Suprapubic skin (tissue), 4 donors: ENCODE measurements at places on chromosomes 5 and 9. TPM values are rescaled to one million over a fixed set of nuclear protein-coding genes. Genes with fewer than 3 reads are reported as not detected.

DNA sequence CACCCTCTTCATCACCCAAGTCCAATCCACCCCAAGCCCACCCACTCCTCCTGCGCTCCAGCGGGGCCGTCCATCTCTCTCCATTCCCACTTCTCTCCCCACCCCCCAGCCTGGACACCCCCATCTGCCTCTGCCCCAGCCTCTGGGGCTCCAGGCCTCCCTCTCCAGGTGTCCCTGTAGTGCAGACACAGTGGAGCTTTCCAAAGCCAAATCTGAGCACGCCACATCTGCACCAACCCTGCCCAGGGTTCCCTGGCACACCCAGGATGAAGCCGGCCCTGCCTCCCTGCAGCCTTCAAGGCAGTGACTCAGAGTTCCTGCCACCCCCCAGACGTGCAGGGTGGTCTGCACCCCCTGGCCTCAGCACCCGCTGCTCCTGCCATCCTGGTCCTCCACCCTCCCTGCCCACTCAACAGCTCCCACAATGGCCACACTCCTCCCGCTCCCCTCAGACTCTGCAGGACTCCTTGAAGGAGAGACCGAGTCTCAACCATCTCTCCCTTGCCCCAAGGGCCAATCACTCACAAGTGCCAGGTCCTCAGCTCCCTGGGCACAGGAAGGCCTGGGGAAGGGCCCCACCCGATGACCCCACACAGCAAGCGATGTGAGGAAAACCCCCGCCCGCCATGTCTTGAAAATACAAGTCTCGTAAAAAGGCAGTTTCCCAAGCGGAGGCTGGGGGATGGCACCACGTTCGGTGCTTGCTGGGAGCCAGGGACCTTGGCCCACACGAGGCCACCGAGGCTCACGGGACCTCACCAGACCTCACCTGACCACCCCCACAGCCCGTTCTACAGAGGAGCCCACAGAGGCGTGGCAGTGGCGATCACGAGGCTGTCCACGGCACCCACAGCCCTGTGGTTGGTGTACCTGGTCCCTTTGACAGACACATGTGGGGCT lies 22.2 kb downstream of the VAV2 start:
- no peak for DNase-seq

- DNase-seq, result no peak
Measured at GRCh38 chr9:69603656-69604055, 68.5 kb downstream of the APBA1 start.

GRCh38 chr9:126386088-126386487 lies 59.5 kb downstream of the MVB12B start:
- no peak for DNase-seq

DNA sequence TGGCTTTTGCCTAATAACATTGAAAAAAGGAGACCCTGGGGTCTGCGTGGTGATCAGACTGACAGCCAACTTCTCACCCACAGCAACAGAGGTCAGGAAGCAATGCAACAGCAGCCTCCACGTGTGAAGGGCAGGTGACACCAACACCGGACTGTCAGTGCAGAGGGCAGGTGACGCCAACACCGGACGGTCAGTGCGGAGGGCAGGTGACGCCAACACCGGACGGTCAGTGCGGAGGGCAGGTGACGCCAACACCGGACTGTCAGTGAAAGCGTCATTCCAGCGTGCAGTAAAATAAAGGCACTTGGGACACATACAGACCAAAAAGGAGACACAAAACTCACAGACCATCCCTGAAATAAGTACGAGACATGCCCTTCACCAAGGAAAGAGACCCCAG lies 37.2 kb upstream of the CEP72 start:
- no peak for DNase-seq

DNA sequence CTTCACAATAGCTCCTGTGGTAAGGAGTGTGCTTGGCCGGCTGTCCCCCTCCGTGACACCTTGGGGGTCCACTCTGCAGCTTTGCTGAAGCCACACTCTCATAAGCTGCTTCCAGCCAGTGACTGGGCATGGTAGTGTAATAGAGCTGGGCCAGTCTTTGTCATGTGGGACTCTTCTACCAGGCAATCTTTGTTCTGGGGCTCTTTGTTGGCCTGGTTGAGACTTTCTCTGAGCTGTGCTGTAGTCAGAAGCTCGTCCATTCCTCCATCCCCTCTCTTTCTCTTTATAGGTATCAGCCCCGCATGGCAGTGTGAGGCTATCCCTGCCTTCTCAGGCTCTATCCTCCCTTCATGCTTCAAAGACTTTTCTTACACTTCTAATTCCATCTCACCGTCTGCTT lies 25.7 kb downstream of the CARD6 start:
- no peak for DNase-seq

- DNase-seq, result no peak
Measured at GRCh38 chr5:51500-51823, 40.5 kb upstream of the PLEKHG4B start.

- no peak for DNase-seq
Measured at GRCh38 chr5:115496936-115497576, 47.5 kb downstream of the FEM1C start.

GRCh38 chr5:98309785-98310598 lies 463.5 kb upstream of the RGMB start:
- DNase-seq, result no peak

DNA sequence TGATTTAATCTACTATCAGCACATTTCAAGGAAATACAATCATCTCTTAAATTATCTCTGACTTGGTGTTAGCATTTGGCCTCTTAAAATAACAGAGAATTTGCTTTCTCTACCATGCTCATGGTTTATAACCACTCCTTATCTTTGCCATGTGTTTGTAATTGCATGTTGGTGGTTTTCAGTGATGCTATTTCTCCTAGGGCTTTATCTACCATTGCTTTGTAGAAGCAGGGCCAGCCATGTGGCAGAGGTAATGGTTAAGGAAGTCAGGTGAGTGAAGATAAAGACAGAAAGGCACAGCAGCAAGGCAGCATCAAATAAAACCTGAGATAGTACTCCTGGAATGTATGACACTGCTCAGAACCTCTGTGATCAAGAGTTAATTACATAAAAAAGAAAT lies 206.2 kb downstream of the FER start:
- DNase-seq, result no peak

GRCh38 chr5:133297293-133297692 lies 245.5 kb downstream of the HSPA4 start:
- no peak for DNase-seq

GRCh38 chr5:16803831-16804230 lies 132.3 kb downstream of the MYO10 start:
- no peak for DNase-seq

DNA sequence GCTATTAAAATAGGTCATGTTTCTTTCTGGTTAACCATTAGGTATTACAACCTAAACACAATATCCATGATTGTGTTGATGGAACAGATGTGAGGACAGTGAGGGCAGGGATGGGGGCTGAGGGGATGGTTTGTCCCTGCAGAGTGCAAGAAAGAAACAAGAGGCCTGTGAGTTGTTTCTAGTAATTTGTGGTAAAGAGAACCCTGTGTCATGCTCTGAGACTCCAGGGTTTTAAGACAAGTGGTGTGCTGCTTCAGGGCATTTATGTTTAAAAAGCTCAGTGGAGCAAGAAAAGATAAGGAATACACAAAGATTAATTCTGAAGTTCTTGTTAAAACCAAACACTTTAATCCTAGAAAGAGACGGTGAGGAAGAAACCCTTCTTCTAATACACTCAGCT lies 656.5 kb downstream of the TLE1 start:
- no peak for DNase-seq

- no peak for DNase-seq
Measured at GRCh38 chr5:133106761-133107572, 55.2 kb downstream of the HSPA4 start.

- DNase-seq, result no peak
Measured at GRCh38 chr9:9862235-9862810, 750.5 kb downstream of the PTPRD start.

DNA sequence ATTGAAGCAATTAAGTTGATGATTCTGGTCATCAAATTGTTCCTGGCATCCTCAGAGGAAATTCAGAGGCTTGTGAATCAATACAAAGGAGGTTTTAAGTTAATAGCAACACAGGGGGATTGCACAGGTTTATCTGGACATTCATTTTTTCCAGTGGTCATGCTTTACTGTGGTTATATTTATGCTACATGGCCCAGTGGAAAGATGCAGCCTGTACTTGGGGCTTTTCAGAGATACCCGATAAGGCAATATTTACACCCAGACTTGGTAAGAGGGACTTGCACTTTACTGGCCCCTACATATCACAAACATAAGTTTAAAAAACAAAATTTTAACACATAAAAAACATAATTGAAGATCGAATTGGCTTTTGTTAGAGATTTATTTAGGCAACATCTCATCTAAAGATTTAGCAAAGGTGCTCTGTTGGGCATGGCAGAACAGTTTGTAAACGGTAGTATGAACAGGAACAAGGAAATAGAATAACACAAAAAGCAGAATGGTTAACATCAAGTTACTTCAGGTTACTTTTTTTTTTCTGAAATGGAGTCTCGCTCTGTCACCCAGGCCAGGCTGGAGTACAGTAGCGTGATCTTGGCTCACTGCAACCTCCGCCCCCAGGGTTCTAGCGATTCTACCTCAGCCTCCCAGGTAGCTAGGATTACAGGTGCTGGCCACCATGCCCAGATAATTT lies 49.7 kb upstream of the GLDC start:
- no peak for DNase-seq

DNA sequence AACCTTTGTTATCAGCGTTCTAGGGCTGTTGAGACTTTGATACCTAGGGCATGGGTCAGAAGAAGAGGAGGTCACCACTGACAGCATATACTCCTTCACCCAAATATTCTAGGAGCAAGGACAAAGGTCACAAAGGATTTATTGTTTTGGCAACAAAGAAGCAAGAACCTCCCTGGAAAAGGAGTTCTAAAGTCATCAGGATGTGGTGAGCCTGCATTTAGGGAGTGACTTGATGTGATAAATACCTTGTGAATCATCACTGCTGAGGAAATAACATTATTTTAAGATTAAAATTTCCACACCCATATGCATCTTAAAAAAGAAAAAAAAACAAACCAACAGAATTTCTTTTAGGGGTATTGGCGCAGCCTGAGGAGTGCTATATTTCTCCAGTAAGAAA lies 13.9 kb downstream of the IFNA1 start:
- DNase-seq, result no peak

DNA sequence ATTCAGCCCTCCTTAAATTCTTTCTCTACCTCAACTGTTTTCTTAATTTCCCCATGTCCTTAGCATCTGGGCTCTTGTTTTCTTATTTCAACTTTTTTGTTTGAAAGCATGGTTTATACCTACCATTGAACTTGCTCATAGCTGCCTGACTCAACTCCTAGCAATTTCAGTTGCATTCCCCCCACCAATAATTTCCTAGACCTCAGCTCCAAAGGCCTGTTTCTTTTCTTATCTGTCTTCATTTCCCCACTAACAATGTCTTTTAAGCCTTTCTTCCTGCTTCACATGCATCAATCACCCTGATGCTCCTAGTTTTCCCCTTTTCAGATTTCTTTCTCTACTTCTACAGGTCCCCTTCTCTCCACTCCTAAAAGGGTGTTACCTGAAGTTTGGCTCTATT lies 129.7 kb upstream of the PDE4D start:
- no peak for DNase-seq

- DNase-seq, result no peak
Measured at GRCh38 chr9:27633764-27634163, 60.5 kb upstream of the C9orf72 start.

DNA sequence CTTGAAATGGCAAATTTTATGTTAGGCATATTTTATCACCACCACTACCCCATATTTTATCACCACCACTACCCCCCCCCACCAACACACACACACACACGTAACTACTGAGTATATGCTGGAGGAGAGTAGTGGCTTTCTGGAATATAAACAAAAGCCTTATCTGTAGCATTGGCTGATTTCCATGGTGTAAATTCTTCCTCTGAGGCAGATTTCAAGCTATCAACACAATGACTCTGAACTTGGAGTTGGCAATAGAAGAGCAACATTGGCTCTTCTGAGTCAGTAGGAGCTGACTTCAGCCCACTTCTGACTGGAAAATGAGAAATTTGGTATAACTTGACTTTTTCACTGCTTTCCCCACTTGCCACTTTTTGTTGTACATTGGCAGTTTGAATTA lies 143.0 kb downstream of the CAVIN4 start:
- DNase-seq, result no peak

- no peak for DNase-seq
Measured at GRCh38 chr9:35350212-35350611, 139.7 kb upstream of the RUSC2 start.

- DNase-seq, result no peak
Measured at GRCh38 chr5:136246122-136246521, 53.2 kb upstream of the SMIM32 start.

DNA sequence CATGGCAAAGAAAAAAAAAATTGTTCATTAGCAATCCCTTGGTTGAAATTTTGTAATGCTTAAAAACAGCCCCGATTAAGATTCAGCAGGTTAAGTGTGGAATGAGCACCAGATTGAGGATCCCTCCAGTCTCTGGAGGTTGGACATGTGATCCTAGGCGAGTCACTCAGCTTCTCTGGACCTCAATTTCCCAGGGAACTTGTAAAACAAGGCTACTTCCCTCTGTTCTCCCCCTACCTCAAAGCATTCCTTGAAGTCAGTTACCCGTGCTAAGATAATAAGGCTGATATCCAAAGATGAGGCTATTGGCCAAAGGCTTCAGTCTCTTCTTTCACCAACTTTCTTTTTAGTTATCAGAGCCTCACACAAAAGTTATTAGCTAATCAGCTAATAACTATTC lies 2.9 kb downstream of the KLHL3 start:
- no peak for DNase-seq

GRCh38 chr5:2018390-2018724 lies 135.6 kb upstream of the IRX4 start:
- no peak for DNase-seq

- no peak for DNase-seq
Measured at GRCh38 chr5:143968071-143968878, 156.3 kb downstream of the HMHB1 start.

- DNase-seq, result no peak
Measured at GRCh38 chr9:33254211-33254610, 10.3 kb downstream of the BAG1 start.

- no peak for DNase-seq
Measured at GRCh38 chr9:76403352-76403751, 9.1 kb upstream of the RFK start.

DNA sequence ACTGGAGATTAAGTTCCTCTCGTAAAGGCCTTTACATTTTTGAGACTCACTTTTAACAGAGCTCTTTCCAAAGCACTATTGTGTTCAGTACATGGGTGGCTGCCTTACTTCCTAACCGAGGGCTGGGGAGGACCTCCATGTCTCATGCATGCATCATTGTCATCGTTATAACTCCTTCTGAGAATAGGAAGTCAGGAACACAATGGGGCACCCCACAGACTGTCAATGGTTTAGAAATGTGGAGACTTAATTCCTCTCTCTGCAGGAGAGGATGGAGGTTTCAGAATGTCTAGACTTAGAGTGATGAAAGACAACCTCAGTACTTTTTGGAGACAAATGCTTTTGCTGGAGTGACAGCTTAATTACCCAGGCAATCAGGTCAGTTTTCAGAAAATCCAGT lies 83.9 kb downstream of the PRLR start:
- DNase-seq, result no peak

SPINK7 gene
- total RNA-seq, result 22.9 TPM

CBY3 gene
- total RNA-seq, result not detected

LMX1B gene
- total RNA-seq, result 6.8 TPM

RASGEF1C gene
- total RNA-seq, result 0.81 TPM

SYNPO gene
- 3.3 TPM for total RNA-seq

PPIC gene
- total RNA-seq, result 8.9 TPM

HMMR gene
- 3.7 TPM for total RNA-seq

TAF7 gene
- 47.3 TPM for total RNA-seq
